Cardiac septum (tissue), 1 donor: ENCODE measurements at places on chromosomes 7 and 10. TPM values are rescaled to one million over a fixed set of nuclear protein-coding genes. Genes with fewer than 3 reads are reported as not detected.

SEM1 gene
- 55.3 TPM for total RNA-seq

DNA sequence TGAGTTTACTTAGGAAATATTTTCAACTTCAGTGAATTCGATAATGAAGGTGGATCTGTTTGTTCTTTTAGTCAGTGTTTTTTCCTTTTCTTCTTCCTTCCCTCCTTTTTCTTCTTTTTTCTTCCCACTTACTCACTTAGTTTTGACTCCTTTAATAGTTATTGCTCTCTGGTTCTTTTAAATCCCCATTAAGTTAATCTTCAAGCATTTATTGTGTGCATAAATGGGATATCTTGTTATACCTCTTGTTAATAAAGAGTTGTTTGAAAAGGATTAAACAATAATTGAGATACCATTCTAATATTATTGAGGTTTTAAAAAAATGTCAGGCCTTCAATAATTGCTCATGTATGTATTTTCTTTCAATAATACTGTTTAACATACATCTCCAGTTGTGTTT, 19.5 kb downstream of the STAM start:
- DNase-seq: no peak

NPSR1 gene
- not detected for total RNA-seq

DNA sequence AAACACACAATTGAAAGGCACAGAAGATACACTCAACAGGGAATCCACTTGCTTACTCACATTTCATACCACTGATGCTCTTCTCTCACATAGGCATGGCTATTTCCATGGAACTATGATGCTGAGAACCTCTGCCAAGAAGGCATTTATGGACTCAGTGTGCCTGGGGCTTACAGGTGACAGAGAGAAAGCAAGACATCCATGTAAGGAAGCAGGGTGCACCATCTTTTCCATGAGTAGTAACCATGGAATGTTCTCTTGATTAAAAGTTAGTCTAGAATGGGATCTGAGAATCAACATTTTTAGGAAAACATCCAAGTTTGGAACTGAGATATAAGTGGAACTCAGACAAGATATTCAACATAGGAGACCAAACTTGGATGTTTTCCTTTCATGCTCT, 52.5 kb upstream of the MACC1 start:
- no peak for DNase-seq
